ENCODE measurements at places on chromosomes 5 and 9. TPM values are rescaled to one million over a fixed set of nuclear protein-coding genes. Genes with fewer than 3 reads are reported as not detected.

Gene TAS2R1
- total RNA-seq = not detected

DNA sequence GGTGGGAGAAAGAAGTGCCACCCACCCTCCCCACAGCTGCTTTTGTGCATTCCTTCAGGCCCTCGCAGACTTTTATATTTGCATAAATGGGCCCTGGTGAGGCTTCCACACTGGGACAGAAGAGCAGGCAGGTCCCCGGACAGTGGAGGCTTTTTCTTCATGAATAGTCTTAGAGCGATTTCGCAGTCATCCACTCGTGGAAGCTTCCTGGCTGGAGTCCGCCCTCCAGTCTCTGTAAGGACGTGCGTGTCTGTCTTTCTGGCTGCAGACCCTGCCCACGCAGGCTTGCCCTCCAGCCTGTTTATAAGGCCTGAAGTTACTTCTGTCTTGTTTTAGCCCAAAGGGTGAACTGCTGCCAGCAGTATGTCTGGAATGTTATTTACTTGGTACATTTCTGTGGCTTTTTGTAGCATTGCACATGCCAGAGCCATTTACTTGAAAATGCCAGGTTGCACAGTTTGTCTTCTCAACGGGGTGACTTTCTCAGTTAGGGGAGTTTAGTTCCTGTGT is 195.7 kb downstream of the AOPEP start:
- no peak for DNase-seq

DNA sequence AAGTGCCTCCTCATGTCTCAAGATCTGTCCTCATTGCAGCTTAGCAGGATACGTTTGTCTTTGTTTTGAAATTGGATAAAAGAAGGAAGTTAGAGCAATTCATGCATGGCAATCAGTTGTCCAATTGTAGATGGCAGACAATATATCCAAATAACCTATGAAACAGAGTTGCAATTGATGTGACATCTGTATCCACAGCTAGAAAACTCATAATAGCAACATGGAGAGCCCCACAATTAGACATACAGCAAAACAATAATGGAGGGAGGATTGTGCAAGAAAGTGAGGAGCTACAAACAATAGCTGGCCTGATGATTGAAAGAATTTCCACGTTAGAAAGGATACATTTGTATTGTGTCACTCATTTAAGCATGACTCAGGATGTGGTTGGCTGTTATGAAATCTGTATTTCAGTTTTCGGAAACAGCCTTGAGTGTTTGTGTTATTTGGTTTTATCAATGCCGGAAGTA is 132.0 kb downstream of the FAM174A start:
- DNase-seq = no peak

DNA sequence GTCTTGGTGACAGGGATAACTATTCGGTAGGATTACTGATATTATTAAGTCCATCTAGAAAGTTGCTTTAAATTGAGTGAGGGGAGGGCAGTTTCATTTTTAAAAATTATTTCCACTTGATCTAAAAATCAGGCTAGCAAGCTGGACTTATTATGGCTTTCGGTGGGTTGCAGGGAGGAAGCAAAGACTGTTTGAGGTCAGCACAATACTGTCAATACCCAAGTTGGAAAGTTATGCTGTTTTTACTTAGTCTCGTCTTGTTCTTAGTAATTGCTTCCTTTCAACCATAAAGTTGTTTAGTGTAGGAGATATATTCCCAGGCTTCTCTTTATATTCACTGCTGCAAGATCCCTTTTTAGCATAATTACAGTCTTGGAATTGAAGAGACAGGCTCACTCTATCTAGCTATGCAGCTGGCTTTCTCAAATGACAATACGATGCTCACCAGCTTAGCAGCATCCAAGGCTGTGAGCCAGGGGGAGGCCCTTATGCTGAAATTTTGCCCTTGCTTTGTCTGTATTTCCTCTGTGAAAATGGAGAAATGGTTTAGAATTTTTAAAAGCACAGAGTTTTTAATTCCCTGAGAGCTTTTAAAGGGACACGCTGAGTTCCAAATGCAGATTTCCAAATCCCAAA is 68.2 kb upstream of the APC start:
- no peak for DNase-seq

GRCh38 chr5:71972777-71973473 is 134.3 kb upstream of the MAP1B start:
- DNase-seq = peak; percentile 22

- no peak for DNase-seq
These were observed 66.5 kb downstream of the EPB41L4B start for GRCh38 chr9:109254317-109254716.

DNA sequence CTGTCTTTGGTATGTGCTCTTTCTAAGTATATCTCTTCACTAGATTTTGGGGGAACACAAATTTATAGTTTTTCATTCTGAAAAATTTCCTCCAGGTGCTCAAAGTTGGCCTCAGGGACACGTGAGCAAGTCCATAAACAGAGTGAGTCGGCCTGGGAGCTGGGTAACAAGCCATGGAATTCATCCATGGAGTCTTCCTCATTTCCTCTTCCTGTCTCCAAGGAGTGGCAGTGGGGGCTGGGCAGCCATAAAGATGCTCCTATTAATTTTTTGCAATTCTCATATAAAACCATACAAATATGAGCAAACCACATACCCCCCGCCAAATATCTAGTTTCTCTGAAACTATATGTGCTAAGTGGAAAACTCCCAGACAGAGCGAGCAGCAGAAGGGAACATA is 136.6 kb upstream of the OTULINL start:
- DNase-seq = no peak

- no peak for DNase-seq
These were observed 144.7 kb downstream of the SSBP2 start for GRCh38 chr5:81606150-81606549.

GRCh38 chr9:122684851-122685250 is 9.9 kb downstream of the OR1L3 start:
- DNase-seq = no peak

DNA sequence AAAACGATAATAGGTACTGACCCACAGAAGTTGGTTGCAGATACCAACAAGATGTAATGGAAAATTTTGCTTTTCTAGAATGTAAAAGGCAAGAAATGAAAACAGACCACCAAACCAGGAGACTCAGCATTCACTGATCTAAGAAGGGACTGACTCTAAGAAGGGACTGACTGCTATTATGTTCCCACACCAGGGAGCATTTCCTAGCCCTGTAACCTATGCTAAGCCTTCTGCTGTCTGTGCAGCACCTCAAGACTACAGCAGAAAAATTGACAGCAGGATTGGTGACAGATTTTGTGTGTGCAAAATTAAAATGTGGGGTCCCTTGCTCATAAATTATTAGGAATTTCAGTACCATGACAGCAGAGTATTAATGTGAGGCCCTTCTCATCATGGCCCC is 154.8 kb downstream of the GABRB2 start:
- DNase-seq = no peak

GRCh38 chr5:473551-474192 is 30.7 kb downstream of the EXOC3 start:
- peak; percentile 41 for DNase-seq

GRCh38 chr9:118809160-118809625 is 560.0 kb downstream of the BRINP1 start:
- DNase-seq = no peak

- DNase-seq = no peak
These were observed 59.2 kb downstream of the SYK start for GRCh38 chr9:90860826-90861225.

Gene CYLC2
- total RNA-seq = not detected

Gene SLC36A1
- total RNA-seq = 3.1 TPM

DNA sequence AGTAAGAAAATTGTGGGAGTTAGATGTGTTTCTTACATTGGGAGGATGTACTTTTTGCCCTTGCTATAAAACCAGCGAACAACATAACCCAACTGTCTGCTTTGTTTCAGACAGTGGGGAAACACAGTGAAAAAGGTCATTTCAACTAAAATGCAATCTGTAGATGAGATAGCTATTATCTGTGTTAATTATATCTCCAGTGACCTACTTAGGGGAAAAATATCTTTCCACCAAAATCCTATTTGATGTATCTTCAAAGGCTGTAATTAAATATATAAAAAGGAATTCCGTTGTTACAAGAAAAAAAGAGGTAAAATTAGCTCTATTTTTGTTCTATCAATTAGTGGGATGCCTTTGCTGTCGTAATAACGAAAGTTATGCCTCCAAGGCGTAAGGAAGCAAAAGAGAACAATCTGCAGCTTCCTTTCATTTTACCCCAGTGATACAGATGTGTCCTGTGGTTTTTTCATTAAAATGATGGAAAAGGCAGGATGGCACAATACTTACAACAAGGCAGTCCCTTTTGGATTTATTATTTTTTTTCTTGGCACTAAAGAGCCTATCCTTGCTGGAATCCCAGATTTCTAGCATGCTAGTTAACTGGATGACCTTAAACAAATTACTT is 100.9 kb downstream of the GNA14 start:
- no peak for DNase-seq

- no peak for DNase-seq
These were observed 212.4 kb downstream of the MAPKAP1 start for GRCh38 chr9:125494653-125494915.

Gene TARS1
- total RNA-seq = 66.1 TPM

DNA sequence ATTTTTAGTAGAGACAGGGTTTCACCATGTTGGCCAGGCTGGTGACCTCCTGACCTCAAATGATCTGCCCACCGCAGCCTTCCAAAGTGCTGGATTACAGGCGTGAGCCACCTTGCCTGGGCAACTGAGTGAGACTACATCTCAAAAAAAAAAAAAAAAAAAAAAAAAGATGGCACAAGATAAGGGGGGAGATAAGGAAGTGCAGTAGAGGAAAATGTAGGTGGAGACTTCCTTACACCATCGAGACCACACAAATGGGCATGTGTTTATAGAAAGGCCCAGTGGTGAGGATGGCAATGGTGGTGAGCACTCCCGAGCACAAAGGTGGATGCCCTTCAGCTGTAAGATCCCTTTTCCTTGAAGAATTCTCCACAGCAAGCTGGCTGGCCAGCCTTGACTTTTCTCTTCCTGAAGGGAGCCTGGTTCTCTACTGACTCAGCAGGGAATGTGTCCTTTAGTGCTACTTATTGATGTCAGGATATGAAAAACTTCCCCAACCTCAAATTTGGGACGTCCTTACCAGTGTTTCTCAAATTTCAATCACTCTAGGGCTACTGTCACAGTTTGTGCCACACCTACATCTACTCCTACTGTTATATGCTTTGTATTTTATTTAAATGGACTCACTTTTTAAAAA is 28.2 kb downstream of the ERGIC1 start:
- no peak for DNase-seq

- no peak for DNase-seq
These were observed 270.4 kb upstream of the TARS1 start for GRCh38 chr5:33170411-33170810.

- no peak for DNase-seq
These were observed 638.3 kb downstream of the NR2F1-AS1 start for GRCh38 chr5:92942762-92943161.

Gene ZDHHC11B
- 13.4 TPM for total RNA-seq

Gene LCN1
- total RNA-seq = not detected

GRCh38 chr9:107330420-107330819 is 47.3 kb downstream of the RAD23B start:
- no peak for DNase-seq

DNA sequence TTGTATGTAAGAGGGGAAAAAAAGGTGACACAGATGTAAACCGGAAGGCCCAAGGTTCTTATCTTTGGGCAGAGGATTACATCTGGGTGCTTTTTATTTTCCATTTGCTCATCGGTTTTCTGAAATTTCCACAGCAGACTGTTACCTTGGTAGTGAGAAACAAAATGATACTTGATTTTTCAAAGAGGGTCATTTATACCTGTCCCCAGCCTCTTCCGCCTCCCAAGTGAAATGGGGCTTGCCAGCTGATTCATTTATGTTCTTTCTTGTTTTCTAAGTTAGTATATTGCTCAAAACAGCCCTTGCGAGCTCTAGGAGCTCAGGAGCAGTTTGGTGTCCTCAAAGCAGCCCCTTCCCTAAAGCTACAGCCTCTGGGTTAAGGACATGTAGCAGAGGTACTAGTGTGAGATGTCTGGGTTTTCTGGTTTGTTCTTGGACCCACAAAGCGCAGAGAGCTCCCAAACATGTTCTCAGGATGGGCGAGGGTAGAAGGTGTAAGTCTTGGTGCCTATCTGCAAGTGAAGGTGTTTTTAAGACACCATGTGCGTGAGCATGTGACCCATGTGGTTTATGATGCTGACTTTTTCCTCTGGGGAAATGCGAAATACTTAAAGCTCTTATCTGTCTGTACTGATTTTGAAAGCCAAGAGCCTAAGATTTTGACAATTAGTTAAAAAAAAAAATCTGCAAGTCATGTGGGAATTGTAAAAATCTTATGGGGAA is 38.3 kb downstream of the DAPK1 start:
- no peak for DNase-seq

All from left ventricle myocardium inferior (tissue), 1 donor.